ENCODE measurements at places on chromosomes 7 and 10. TPM values are rescaled to one million over a fixed set of nuclear protein-coding genes. Genes with fewer than 3 reads are reported as not detected.

IDI2 gene
- total RNA-seq, result not detected

NAT16 gene
- total RNA-seq, result not detected

SPDYE11 gene
- not detected for total RNA-seq

PLCE1 gene
- total RNA-seq, result 1.1 TPM

AMZ1 gene
- total RNA-seq, result 0.30 TPM

SLC13A1 gene
- not detected for total RNA-seq

SRRM3 gene
- 0.30 TPM for total RNA-seq

PTF1A gene
- not detected for total RNA-seq

PDE1C gene
- 0.74 TPM for total RNA-seq
